ENCODE measurements at places on chromosomes 3 and 15. TPM values are rescaled to one million over a fixed set of nuclear protein-coding genes. Genes with fewer than 3 reads are reported as not detected.

DNA sequence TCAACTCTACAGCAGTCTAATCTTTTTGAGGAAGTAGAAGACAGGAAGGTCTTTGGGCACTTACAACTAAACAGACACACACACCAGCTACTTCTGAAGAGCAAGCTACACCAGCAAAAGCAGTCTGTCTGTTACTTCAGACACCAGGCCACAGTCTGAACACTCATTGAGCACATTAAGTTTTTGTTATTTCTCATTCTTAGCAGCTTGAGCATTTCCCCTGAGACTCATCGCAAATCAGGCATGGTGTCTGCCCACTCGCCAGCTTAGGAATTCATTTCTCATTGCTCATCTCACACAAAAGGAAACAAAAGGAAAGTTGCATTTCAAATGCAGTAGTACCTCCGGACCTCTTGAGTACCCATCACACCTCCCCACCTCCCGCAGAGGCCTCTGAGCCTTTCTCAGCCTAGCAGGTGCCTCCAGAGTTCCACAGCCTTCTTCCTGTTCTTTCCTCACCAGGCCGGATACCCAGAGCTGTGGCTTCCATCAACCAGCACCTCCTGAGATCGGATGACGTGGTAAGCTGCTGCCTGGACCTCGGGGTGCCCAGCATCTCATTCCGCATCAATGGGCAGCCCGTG lies 302.0 kb downstream of the RYR3 start:
- no peak for DNase-seq

DNA sequence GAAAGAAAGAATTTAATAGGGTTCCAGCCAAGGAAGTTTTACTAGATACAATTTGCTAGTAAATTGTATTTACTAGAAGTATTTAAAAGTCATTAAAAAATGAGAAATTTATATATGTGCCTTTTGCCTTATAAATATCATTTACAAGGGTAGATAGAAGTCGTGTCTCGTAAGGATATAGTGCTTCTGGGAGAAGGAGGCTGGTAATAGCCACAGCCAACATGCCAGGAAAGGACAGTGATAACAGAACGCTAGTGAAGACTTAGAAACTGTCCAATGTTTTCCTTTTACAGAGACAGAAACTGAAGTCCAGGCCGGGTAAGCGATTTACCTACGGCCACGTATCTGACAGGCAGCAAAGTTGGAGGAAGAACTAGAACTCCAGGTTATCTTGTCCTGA lies 113.5 kb upstream of the LRRN1 start:
- DNase-seq, result no peak

- no peak for DNase-seq
Observed at GRCh38 chr3:36890261-36890660, 54.6 kb downstream of the TRANK1 start.

GRCh38 chr3:27623085-27623753 lies 98.9 kb downstream of the EOMES start:
- no peak for DNase-seq

GRCh38 chr15:78239811-78240210 lies 5.4 kb upstream of the ACSBG1 start:
- no peak for DNase-seq

DNA sequence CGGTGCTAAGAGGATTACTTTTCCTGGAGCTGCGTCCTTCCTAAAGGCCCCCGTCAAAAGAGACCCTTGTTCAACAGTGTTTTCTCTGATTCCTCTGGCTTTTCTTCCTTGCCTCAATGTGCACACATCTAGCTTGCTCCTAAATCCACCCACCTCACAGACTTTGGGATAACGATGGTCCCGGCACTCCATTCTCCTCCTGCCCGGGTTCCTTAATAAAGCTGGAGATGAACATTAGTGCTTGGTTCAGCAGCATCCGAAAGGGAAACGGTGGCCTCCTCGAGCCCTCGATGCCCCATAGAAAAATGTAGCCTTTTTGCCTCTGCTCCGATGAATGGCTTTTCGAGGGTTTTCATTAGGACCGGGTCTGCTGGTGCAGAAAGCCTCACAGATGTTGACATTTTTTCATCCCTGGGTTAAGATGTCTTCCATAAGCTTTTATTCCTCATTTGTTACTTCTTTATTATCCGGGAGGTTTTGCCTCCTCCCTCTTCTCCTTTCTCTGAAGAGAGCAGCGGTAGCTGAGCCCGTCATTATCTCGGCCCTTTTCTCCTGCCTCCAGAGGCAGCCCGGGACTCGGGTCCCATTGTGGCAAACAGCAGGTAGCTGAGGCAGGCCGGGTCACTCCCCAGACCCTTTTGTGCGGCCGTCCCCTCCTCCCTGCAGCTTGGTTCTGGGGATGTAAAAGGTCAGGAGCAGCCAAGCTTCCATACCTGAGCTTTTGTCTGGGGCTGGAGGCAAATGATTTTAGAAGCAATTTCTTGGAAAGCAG lies 64.6 kb downstream of the CPN2 start:
- DNase-seq, result peak; percentile 23

DNA sequence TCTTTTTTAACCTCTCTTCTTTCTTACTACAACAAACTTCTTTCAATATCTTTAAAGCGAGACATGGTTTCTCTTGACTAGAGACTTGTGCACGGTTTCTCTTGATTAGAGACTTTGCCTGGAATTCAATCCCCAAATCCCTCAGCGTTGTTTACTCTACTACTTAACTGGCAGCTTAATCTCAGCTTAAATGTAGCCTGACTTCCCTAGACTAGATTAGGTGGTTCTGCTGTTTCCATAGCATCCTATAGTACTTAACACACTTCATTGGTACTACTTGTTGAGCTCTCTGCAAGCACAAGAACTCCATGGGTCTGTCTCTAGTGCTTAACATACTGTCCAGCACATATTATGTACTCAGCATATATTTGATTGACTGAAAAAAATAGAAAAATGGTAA lies 168.2 kb upstream of the GPR149 start:
- no peak for DNase-seq

The PRICKLE2 gene
- not detected for total RNA-seq

DNA sequence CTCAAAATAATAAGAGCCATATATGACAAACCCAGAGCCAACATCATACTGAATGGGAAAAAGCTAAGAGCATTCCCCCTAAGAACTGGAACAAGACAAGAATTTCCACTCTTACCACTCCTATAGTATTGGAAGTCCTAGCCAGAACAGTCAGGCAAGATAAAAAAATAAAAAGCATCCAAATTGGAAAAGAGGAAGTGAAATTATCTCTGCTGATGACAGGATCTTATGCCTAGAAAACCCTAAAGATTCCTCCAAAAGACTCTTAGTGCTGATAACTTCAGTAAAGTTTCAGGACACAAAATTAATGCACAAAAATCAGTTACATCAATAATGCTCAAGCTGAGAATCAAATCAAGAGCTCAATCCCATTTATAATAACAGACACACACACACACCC lies 45.9 kb upstream of the SLC2A2 start:
- no peak for DNase-seq

Measured in activated naive CD4-positive, alpha-beta T cell treated with anti-CD3 and anti-CD28 coated beads, Interleukin-2, amount 50 U/mL, for 72 hours (primary cell).